ENCODE measurements at places on chromosomes 3 and 15. TPM values are rescaled to one million over a fixed set of nuclear protein-coding genes. Genes with fewer than 3 reads are reported as not detected.

ABCC5 gene
- 44.5 TPM for total RNA-seq

RARB gene
- total RNA-seq: 19.4 TPM

CLDN18 gene
- not detected for total RNA-seq

- DNase-seq: no peak
These were observed 21.4 kb upstream of the FSIP1 start for GRCh38 chr15:39804026-39804425.

- no peak for DNase-seq
These were observed at the start of gene HTR3D for GRCh38 chr3:184031187-184031792. HTR3D (plus strand) TSS chr3:184031742; CDS start chr3:184031742, 0 bp downstream.

GRCh38 chr3:193620057-193620456, 27.0 kb downstream of the OPA1 start:
- DNase-seq: no peak

Data from Right ventricle myocardium superior (tissue), 1 donor.